ENCODE measurements at places on chromosomes 4 and X. TPM values are rescaled to one million over a fixed set of nuclear protein-coding genes. Genes with fewer than 3 reads are reported as not detected.

DNA sequence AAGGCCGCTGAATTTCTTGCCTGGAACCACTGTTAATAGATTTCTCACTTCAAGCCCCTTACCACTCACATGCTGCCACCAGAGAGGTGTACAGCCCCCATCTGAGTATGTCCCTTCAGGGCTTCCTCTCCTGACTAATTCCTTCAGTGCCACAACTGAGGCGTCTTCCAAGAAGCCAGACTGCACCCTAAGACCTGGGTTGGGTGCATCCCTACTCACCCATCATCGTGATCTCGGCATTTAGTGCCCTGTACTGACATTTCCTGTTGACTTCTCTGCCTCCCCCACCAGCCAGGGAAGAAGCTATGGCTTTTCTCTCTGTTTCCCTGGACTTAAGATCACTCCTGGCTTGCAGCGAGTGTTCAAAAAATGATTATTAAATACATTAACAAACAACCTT, 40.4 kb upstream of the MAP3K15 start:
- DNase-seq: no peak

- DNase-seq: no peak
These were observed 83.8 kb downstream of the HS3ST1 start for GRCh38 chr4:11344916-11345315.

Gene N4BP2
- total RNA-seq: 7.8 TPM

Gene COL4A5
- 33.5 TPM for total RNA-seq

Gene BMPR1B
- total RNA-seq: 6.5 TPM

Data from renal cortical epithelial cell (primary cell).